ENCODE measurements at places on chromosomes 2 and 18. TPM values are rescaled to one million over a fixed set of nuclear protein-coding genes. Genes with fewer than 3 reads are reported as not detected.
A peak's percentile ranks its signal among the peaks of the same experiment; 100 is the strongest.

DNA sequence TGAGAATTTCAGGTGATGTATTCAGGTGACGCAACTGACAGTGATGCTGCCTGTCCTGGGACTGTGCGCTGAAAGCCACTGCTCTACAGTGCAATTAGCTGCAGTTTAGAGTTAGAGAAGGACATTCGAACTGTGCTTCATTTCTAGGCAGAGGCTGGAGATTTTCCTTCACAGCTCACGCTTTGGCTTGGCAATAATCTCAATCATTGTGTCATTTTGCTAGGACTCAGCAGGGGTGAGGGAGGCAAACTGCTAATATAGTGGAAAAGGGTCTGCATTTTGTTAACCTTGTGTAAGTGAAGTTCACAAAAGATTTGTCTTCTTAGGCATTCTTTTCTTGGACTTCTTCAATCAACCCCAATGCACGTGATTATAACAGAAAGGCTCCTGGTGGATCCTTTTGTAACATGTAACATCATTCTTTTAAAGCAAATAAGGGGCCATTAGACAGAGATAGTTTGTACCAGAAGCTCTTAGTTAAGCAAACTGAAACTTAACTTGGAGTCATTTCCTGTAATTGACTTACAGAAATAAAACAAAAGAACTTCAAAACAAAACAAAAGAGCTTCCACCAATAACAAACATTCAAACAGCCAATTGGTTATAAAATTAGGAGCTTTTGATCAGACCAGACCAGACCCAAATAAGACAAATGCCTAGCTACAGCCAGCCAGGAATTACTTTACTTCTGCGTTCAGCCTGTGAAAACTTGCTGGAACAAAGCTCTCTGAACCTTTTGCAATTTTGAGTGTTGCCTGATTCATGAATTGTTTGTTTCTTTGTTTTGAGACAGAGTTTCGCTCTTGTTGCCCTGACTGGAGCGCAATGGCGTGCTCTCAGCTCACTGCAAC lies 1376.3 kb upstream of the CELF4 start:
- no peaks in the 10 kb centered on the region for H3K4me1 ChIP-seq
- no peak overlapping the region for H3K4me3 ChIP-seq
- no peaks in the 10 kb centered on the region for H3K27me3 ChIP-seq
- no peaks in the 10 kb centered on the region for H3K36me3 ChIP-seq
- no peak for DNase-seq

- no peak overlapping the region for H3K4me3 ChIP-seq
- H3K27ac ChIP-seq, result no peak overlapping the region
- no peaks in the 10 kb centered on the region for H3K36me3 ChIP-seq
- no peaks in the 10 kb centered on the region for H3K27me3 ChIP-seq
- H3K4me1 ChIP-seq, result peaks cover 20% of the 10 kb centered on the region
- DNase-seq, result no peak
Measured at GRCh38 chr2:224937887-224938286, 104.4 kb downstream of the DOCK10 start.

- H3K27ac ChIP-seq, result no peak overlapping the region
- no peaks in the 10 kb centered on the region for H3K36me3 ChIP-seq
- no peaks in the 10 kb centered on the region for H3K4me1 ChIP-seq
- no peaks in the 10 kb centered on the region for H3K27me3 ChIP-seq
Measured at GRCh38 chr2:153512331-153512730, 33.8 kb upstream of the RPRM start.

- no peak overlapping the region for H3K27ac ChIP-seq
- H3K4me3 ChIP-seq, result no peak overlapping the region
- H3K4me1 ChIP-seq, result peaks cover 17% of the 10 kb centered on the region
- H3K27me3 ChIP-seq, result no peaks in the 10 kb centered on the region
- H3K36me3 ChIP-seq, result no peaks in the 10 kb centered on the region
Measured at GRCh38 chr2:144935191-144935590, 415.3 kb upstream of the ZEB2 start.

GRCh38 chr2:83823229-83823628 lies 635.9 kb downstream of the SUCLG1 start:
- H3K4me3 ChIP-seq, result no peak overlapping the region
- H3K27me3 ChIP-seq, result no peaks in the 10 kb centered on the region
- H3K4me1 ChIP-seq, result no peaks in the 10 kb centered on the region
- no peaks in the 10 kb centered on the region for H3K36me3 ChIP-seq
- no peak for DNase-seq

DNA sequence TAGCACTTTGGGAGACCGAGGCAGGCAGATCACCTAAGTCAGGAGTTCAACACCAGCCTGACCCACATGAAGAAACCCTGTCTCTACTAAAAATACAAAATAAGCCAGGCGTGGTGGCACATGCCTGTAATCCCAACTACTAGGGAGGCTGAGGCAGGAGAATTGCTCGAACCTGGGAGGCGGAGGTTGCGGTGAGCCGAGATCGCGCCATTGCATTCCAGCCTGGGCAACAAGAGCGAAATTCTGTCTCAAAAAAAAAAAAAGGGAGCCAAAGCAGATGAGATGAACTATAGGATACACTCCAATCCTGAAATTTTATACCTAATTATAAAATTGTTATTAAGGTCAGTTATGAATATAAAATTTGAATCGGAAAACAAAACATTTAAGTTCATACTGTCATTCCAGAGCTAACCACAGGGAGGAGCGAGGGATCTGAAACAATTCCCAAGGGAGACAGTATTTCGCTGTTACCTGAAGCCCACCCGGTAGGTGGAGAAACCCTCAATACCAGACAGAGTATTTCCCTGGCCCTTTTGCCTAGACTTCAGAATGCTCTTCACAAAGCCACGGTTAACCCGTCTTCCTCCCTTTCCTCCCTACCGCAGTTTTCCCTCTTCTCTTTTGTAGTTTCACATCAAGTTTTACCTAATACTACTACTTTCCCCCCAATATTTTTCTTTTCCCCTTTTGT lies 1.4 kb downstream of the PPM1G start:
- peak; percentile 79 for DNase-seq
- peaks cover 12% of the 10 kb centered on the region for H3K4me1 ChIP-seq
- H3K27me3 ChIP-seq, result no peaks in the 10 kb centered on the region

DNA sequence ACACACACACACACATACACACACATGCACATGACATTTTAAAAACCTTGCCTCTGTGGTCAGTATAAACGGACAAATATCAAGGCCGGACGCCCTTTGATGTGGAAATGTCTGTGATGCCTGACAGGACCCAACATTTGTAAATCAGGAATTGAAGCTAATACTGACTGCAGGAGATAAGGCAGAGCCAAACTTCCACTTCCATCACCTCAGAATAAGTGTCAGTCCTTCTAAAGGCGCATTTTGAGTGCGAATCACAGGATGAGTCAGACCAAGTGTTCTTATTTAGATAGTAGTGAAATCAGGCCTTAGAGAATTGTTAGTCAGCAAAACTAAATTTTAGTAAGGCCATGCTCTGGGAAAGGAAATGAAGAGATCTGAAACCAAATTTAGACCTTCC lies 211.7 kb upstream of the LRATD1 start:
- peak; percentile 56 for DNase-seq
- H3K36me3 ChIP-seq, result no peaks in the 10 kb centered on the region
- H3K4me3 ChIP-seq, result no peak overlapping the region
- no peaks in the 10 kb centered on the region for H3K27me3 ChIP-seq

- H3K27ac ChIP-seq, result no peak overlapping the region
- no peaks in the 10 kb centered on the region for H3K36me3 ChIP-seq
- no peak overlapping the region for H3K4me3 ChIP-seq
- DNase-seq, result no peak
- H3K27me3 ChIP-seq, result no peaks in the 10 kb centered on the region
Measured at GRCh38 chr18:42534313-42534712, 579.3 kb downstream of the PIK3C3 start.

DNA sequence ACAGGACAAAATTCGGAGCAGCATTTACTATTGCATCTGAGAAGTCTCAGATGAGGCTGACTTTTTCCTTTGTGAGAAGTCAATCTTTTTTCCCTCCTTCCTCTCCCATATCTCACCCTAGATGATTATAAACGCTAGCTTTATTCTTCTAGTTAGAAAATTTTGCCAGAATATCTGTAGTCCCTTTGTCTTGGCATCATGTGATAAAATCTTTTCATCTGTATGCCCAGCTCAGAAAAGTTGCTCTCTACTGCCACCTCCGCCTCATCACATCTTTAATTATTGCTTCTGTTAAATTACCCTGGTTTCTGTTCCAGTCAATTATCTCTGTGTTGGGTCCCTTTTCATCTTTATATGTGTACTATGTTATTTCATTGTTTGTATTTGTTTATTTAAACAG lies 210.8 kb upstream of the SLC35G4 start:
- H3K4me1 ChIP-seq, result no peaks in the 10 kb centered on the region
- no peak overlapping the region for H3K27ac ChIP-seq
- H3K4me3 ChIP-seq, result no peak overlapping the region
- peak; percentile 4 for DNase-seq

GRCh38 chr2:170873035-170873692 lies 55.9 kb upstream of the GORASP2 start:
- H3K36me3 ChIP-seq, result no peaks in the 10 kb centered on the region
- no peak overlapping the region for H3K27ac ChIP-seq
- peak; percentile 79 for DNase-seq

DNA sequence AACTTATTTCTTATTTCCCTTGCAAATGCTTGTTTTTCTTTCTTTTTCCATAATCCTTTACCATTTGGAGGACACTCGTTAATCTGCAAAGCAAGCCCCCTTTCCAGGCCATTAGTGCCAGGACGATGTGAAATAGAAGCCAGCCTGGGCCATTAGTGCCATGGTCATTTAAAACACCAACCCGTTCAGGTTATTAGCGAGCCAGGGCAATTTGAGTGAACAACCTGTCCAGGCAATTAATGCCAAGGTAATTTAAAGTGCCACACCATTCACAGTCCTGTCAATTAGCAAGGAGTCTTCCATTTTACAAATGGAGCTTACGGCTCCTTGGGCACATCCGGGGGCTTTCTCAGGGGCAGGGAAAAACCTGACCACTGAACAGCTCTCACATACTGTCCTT lies 370.6 kb downstream of the HRH4 start:
- peaks cover 8% of the 10 kb centered on the region for H3K4me1 ChIP-seq
- DNase-seq, result no peak
- H3K36me3 ChIP-seq, result no peaks in the 10 kb centered on the region
- H3K4me3 ChIP-seq, result no peak overlapping the region
- peaks cover 41% of the 10 kb centered on the region for H3K27me3 ChIP-seq

- no peak overlapping the region for H3K4me3 ChIP-seq
- no peak overlapping the region for H3K27ac ChIP-seq
Measured at GRCh38 chr18:80107426-80107825, 1.6 kb upstream of the ADNP2 start.

DNA sequence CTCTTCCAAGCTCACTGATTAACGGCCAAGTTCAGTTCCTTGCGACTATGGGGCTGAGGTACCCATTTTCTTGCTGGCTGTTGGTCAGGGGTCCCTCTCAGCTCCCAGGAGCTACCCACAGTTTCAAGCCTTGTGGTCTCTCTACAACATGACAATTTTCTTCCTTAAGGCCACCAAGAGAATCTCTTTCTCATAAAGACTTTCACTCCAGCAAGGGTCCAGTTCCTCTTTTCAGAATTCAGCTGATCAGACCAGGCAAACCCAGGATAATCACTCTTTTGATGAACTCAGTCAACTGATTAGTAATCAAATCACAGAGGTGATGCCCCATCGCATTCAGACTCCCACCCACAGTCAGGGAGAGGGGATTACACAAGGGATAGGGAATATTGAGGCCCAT lies 129.7 kb downstream of the IRS1 start:
- H3K36me3 ChIP-seq, result no peaks in the 10 kb centered on the region
- H3K4me1 ChIP-seq, result peaks cover 17% of the 10 kb centered on the region
- H3K4me3 ChIP-seq, result no peak overlapping the region
- H3K27ac ChIP-seq, result no peak overlapping the region
- no peak for DNase-seq
- no peaks in the 10 kb centered on the region for H3K27me3 ChIP-seq

Gene MREG
- 1.8 TPM for polyA plus RNA-seq

Gene C2orf80
- polyA plus RNA-seq, result not detected

Gene DIPK1C
- not detected for polyA plus RNA-seq

Gene MZT2B
- polyA plus RNA-seq, result 351 TPM

Gene CCDC102B
- 0.56 TPM for polyA plus RNA-seq

Gene CPS1
- 1.8 TPM for polyA plus RNA-seq

Gene IL36RN
- polyA plus RNA-seq, result not detected

Gene OTOS
- not detected for polyA plus RNA-seq

Gene SCN3A
- not detected for polyA plus RNA-seq

Gene ARHGAP15
- 0.10 TPM for polyA plus RNA-seq
